Endothelial cell (in vitro differentiated cells): ENCODE measurements at places on chromosomes 2 and 18.
A peak's percentile ranks its signal among the peaks of the same experiment; 100 is the strongest.

GRCh38 chr2:10584843-10585475, 104.8 kb downstream of the NOL10 start:
- DNase-seq = no peak

DNA sequence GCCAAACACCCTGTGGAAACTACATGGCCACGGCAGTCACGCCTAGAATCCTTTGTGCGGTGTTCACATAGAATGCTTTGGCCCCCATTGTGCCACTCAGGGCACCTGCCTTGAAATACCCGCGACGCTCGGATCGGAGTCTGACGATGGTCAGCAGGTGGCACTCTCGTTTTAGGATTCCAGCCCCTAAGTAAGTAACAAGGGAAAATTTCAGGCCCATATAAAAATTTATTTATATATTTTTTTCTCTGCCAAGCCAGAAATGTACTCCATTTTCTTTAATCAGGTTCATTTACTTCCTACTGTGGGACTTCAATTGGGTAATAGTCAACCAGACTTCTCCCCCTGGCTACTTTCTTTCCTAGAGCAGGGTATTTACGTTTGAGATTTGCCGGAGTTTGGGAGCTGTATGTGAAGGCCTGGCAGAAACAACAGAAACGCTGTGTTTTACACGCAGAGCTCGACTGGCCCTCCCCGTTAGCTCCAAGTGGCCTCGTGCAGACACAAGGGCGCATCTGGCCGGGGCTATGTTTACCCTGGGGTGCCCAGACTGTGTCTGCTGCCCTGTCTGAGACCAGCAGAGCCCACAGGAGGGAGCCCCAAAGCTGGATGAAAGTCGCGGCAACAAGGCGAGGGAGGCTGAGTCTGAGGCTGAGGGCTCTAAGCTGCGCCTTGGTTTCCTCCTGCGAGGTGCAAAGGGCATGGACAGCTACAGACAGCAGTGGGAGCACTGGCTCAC, 41.6 kb downstream of the LRRC30 start:
- peak; percentile 68 for DNase-seq

GRCh38 chr2:33729353-33729752, 130.3 kb upstream of the FAM98A start:
- DNase-seq = no peak

- no peak for DNase-seq
These were observed 2.0 kb downstream of the EDAR start for GRCh38 chr2:108986916-108987510.

- no peak for DNase-seq
These were observed 174.7 kb downstream of the LPIN1 start for GRCh38 chr2:11920993-11921583.

DNA sequence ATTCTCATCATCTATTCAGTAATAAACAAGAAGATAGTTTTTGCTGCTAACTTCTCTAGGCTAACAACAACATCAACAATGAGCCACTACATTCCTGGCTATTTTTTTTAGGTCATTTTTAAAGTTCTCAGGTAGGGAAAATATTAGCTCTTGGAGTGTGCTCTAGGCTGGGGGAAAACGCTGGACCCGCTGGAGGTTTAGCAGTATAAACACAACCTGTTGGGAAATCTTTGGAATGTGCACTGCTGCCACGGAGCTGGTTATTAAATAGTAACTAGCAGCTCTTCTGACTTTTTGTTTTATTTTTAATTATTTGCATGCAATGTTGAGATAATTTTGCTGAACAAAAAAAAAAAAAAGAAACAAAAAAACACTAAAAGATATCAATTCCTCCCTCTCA, 892.1 kb upstream of the ACVR2A start:
- no peak for DNase-seq

GRCh38 chr2:37561615-37562569, 109.5 kb downstream of the CDC42EP3 start:
- DNase-seq = no peak

DNA sequence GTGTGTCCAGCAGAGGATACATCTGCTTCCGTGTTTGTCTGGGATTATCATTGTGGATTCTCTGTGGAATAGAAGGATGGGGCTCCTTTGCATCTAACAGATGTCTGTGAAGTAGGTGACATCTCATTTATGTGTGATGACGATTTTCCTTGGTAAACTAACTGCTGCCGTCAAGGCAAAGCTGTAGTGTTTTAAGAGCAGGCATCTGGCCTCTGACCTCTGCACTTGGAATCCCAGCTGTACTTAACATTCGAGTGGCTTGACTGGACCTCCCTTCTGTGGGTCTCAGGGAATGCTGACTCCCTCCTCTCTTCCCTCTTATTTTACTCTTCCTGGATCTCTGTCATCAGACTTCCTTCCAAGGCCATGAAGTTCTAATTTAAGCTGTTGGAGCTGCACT, 56.4 kb downstream of the DCDC2C start:
- no peak for DNase-seq

- DNase-seq = no peak
These were observed 60.2 kb downstream of the TRPM8 start for GRCh38 chr2:233977296-233977837.

DNA sequence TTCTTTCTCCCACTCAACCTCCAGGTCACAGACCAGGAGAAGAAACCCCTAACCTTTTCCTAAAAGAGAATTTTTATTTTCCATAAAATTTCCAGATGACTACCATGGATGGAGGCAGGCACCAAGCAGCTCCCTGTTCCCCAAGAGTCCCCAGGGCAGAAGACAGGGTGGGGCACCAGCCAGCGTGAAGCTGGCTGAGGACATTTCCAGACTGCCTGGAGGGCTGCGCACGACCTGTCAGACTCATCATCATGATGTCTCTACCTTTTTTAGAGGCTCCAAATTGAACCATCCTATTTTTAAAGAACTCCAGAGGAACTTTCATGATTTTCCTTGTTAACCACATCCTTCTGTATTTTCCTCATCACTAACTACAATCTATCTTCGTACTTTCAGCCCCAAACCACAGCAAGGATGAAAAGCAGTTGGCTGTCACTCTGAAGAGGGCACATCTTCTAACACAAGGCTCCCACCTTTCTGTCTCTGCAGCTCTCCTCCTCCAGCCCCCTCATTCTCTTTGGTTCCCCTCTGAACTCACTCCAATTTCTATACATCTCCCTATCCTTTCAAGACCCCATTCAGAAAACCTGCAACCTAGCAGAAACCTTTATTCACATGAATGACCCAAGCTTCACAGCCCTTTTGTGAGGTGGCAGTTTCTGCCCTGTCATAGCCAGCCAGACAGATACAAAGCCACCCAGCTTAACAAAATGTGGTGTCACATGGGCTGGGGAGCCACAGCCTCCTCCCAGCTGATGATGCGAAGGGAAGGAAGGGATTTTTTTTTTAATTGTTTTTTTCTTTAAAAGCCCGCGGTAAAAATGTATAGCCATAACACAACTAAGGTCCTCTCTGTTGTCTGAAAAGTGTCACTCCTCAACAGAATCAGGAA, 11.1 kb downstream of the AMMECR1L start:
- DNase-seq = no peak

- no peak for DNase-seq
These were observed 217.9 kb downstream of the UBE2E3 start for GRCh38 chr2:181198183-181198864.

GRCh38 chr2:47310801-47311560, 92.0 kb upstream of the MSH2 start:
- no peak for DNase-seq

DNA sequence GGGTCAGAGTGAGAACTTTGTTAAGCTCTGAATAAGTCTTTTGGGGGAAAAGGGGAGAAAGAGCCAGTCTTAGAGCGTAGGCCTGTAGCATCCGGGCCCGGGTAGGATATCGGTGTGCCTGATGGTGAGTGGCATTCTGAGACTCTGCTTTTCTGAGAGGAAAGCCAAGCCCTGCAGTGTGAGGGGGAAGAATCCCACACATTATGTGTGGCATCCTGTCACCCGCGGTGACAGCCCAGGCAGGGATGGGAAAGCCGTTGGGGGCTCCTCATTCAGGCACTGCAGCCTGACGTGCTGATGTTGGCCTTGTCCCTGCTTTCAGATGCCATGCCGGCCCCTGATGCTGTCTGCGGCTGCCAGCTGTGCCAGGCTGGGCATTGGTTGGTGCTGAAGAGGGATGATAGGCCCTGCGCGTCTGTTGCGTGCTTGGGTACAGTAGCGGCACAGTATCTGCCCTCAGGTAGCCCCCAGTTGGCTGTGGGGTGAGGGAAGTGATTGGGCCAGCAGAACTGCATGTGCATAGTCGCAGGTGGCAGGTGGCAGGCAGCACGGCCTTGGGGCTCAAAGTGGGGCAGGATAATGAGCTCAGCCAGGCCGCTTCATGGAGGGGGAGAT, 37.6 kb downstream of the GLI2 start:
- DNase-seq = no peak

DNA sequence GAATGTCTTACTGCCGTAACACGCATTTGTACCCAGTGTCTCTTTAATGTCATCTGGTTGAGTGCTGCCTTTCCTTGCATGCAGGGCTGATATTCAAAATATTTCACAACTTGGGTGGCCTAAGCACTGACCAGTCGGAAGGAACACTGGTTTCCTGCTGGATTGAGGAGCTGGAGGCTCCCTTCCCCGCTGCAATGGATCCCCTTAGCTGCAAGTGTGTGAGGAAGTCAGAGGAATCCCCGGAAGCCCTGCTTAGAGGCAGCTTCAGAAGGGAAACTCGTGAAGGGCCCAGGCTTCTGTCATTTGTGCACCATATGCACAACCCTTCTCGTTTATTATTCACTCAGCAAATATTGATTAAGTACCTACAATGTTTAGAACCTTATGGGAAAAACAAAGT, 33.2 kb upstream of the SP3 start:
- peak; percentile 18 for DNase-seq

- DNase-seq = no peak
These were observed 21.2 kb downstream of the STAMBP start for GRCh38 chr2:73850009-73850408.

- no peak for DNase-seq
These were observed 42.0 kb upstream of the HS6ST1 start for GRCh38 chr2:128360711-128361110.

DNA sequence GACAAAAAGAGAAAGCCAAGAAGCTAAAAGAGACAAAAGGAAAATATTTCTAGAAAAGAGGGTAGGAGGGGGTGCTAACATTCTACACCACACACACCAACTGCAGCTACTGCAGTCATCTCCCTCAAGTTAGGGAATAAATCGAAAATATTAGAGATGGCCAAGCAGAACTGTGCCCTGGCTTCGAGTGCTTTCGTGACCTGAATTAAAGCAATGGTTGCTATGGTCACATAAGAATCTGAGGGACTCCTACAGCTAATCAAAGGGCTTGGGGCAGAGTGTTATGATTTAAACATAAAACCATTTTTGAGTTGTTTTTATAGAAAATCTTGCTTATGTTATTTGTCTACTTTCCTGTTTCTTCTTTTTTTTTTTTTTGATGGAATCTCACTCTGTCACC, 159.6 kb upstream of the HNRNPA3 start:
- no peak for DNase-seq

GRCh38 chr2:48134704-48135103, 228.4 kb upstream of the FBXO11 start:
- no peak for DNase-seq

- DNase-seq = no peak
These were observed 286.5 kb downstream of the C1D start for GRCh38 chr2:67776276-67776675.
